Upper lobe of left lung (tissue), 6 donors: ENCODE measurements at places on chromosomes 5 and 9. TPM values are rescaled to one million over a fixed set of nuclear protein-coding genes. Genes with fewer than 3 reads are reported as not detected.
A peak's percentile ranks its signal among the peaks of the same experiment; 100 is the strongest.

The SPACA9 gene
- total RNA-seq, result 6.5 TPM

The FOXB2 gene
- not detected for total RNA-seq

The SHC3 gene
- total RNA-seq, result 18.9 TPM

GRCh38 chr9:119289740-119290433 is 79.3 kb downstream of the BRINP1 start:
- DNase-seq, result peak; percentile 38

DNA sequence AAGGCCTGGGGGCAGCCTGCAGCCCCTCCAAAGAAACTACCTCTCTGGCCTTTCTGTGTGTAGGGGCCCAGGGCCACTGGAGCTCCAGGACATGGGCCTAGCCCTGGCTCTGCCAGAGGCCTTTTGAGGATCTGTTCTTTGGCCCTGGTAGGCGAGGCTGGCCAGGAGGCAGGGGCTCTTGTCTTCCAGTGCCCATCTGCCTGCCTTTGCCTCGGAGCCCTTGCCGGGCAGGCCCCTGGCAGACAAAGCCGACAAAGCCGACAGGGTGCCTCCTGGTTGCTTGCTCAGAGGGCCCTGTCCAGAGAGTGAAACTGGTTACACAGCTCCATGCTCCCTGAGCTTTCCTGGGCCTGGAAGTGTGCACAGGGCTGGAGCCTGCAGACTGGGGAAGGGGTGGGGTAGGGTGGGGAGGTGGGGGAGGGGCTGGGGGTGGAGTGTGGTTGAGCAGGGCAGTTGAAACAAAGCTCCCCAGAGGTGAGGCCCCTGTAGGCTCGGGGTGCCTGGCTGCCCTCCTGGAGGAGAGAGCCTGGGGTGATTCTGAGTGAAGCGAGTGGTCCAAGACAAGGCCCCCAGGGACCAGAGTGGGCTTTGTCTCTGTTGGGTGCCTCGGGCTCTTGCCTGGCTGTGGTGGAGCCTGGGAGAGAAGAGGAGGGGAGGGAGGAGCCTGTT is 29.3 kb downstream of the PTPA start:
- DNase-seq, result peak; percentile 49

DNA sequence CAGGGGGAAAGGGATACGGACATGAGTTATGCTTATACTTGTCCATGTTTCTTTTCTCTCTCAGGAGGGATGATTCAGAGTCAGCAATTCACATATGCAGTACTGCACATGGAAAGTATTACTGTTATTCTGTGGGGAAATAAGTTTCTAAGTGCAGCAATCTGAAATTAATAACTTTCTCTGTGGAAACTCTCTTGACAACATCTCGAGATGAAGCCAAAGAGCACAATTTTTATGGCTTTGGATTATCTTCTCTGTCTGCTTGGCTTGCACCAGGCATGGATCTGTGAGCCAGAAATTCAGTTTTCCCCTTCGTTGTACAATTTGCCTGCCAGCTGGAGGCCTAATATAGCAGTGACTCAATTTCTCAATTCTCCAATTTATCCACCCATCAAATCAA is 2.5 kb upstream of the NDFIP1 start:
- no peak for DNase-seq

GRCh38 chr5:1027631-1028441 is 19.2 kb downstream of the NKD2 start:
- DNase-seq, result no peak

DNA sequence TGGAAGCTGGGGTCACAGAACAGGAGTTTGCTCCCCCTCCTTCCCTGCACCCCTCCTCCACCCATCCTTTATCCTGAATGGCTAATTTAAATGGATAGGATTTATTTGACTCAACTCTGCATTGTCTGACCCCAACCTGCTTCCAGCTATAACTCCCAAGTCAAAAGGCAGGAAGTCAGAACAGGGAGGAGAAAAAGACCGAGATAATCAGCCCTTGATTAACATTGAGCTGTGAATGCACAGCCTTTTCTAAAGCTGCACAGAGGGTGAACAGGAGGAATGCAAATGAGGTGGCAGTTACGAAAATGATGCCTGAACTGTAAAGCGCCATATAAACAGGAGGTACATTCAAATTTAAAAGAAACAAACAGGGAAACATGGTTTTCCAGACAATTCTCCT is 152.8 kb downstream of the SPOCK1 start:
- DNase-seq, result no peak

GRCh38 chr5:130222573-130222972 is 318.3 kb downstream of the CHSY3 start:
- DNase-seq, result no peak
